ENCODE measurements at places on chromosomes 6 and 20. TPM values are rescaled to one million over a fixed set of nuclear protein-coding genes. Genes with fewer than 3 reads are reported as not detected.

The ZBTB46 gene
- 41.2 TPM for total RNA-seq

The TFAP2D gene
- not detected for total RNA-seq

The SRF gene
- 19.7 TPM for total RNA-seq

The IL17F gene
- not detected for total RNA-seq

The ZFP57 gene
- 1.7 TPM for total RNA-seq

The TULP4 gene
- 75.5 TPM for total RNA-seq

The BMP2 gene
- total RNA-seq = 23.1 TPM

The HLA-DRA gene
- total RNA-seq = not detected

The NQO2 gene
- total RNA-seq = 24.1 TPM

The PTPN1 gene
- total RNA-seq = 28.8 TPM

The PHACTR3 gene
- 1.3 TPM for total RNA-seq

The MED20 gene
- total RNA-seq = 36.5 TPM

The CALHM5 gene
- 3.4 TPM for total RNA-seq

The VSX1 gene
- not detected for total RNA-seq

The SYNDIG1 gene
- total RNA-seq = 0.17 TPM

The ADGRF5 gene
- total RNA-seq = 140 TPM

The GZF1 gene
- 19.1 TPM for total RNA-seq

The CDSN gene
- total RNA-seq = not detected

The COX4I2 gene
- total RNA-seq = not detected

The KCNQ2 gene
- total RNA-seq = not detected

All from dermis blood vessel endothelial cell (primary cell).